Activated naive CD4-positive, alpha-beta T cell treated with Interleukin-2 at 50 U/mL for 16 hours (primary cell): ENCODE measurements at places on chromosomes 6 and 20.

GRCh38 chr6:72560721-72561593 lies 60.9 kb upstream of the KCNQ5 start:
- DNase-seq: no peak

DNA sequence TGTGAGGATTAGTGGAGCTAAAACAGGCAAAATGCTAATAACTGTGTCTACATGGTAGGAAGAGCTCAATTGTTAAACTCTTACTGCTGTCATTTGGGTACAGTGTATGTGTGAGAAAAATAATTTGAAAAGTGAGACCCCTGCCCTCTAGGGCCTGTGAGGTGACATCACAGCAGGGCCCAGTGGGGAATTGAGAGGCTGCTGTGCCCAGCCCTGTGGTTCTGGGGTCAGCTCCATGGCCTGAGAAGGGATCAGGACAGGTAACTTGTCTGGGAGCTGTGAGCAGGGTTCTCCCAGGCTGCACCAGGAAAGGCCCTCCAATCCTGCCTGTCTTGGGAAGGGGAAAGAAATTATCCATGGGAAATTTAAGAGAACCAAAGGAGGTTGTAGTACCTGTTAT lies 1.3 kb downstream of the SIRPB1 start:
- no peak for DNase-seq

DNA sequence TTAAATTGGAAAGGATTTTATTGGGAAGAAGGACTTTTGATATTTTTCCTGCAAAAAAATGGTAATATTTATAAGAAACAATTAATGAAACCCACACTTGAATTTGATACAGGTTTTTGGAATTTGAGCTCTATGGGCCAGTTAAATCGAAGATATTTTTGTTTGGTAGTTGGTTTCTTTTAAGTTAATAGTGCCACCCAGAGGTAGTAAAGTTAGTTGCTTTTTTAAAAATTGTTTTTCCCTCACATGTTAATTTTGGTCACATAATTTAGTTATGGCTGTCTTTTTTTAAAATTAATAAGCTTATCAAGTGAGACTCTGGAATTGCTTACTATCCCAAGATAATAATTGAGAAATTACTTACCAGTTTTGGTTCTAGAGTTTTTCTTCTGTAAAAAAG lies 7.1 kb downstream of the PRIM2 start:
- DNase-seq: no peak

DNA sequence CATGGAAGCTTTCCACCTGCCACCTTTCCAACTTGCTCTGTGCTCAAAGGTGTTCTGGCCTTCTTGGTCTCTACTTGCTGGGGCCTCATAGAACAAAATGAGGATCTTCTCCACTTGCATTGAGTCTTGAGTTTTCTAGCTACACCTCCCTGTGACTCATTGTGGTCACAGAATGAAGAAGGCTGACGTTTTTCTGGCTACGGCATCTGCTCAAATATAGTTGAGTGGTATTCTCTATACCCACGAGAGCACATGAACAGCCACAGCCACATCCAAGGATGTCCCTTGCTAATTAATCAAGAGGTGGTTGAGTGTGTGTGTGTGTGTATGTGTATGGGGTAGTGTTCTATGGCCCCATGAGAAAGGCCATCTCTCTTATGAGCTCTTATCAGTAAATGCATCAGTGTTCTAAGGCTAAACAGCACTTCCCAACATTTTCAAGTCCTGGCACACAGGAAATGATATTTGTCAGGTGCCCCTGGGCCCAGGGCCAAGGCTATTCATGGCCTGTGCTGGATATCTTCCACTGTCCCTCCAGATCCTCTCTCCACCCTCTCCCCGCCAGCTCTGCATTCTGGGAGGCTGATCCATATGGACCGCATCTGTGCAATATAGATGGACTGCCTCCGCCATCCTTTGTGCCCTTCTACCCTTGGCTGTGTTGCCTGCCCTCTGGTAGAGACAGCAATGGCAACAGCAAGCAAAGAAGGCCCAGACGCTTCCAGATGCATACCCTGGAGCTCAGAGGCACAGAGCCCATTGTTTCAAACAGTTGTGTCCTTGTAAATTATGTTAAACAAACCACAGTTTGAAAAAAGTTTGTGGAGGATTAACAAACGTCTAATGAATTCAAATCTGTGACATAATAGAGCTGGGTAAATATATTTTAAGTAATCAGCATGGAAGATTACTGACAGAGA lies 150.2 kb downstream of the LRFN2 start:
- DNase-seq: no peak

DNA sequence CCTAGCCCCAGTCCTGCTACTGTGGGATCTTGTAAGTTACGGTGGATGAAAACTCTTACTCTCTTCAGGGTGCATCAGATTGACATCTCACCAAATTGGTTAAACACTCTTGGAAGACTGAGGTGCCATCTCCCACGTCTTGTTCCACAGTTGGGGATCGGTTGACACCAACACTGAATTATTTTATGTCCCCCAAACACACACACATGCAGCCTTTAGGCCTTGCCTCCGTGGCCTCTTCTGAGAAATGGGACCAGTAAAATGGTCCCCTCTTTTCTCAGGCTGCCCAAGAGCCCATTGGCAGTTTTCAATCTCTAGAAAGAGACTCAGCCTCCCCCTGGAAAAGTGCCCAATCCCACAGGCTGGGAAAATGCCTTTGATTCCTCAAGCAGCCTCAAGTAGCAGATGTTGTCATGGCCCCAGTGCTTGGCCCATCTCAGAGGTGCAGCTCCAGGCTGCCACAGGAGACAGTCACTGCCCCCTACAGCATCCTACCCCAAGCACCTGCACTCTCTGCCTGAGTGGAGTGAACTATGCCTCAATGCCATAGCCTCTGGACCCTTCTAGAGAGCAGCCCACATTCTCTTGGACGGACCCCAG lies 163.9 kb downstream of the ANKRD60 start:
- no peak for DNase-seq

GRCh38 chr6:21438237-21438985 lies 155.1 kb upstream of the SOX4 start:
- peak; percentile 4 for DNase-seq

GRCh38 chr6:13494137-13494536 lies 6.7 kb upstream of the GFOD1 start:
- no peak for DNase-seq

- DNase-seq: peak; percentile 32
These were observed 75.7 kb upstream of the BHLHE23 start for GRCh38 chr20:63082308-63082938.

GRCh38 chr20:49803418-49803817 lies 9.2 kb upstream of the SLC9A8 start:
- DNase-seq: no peak

DNA sequence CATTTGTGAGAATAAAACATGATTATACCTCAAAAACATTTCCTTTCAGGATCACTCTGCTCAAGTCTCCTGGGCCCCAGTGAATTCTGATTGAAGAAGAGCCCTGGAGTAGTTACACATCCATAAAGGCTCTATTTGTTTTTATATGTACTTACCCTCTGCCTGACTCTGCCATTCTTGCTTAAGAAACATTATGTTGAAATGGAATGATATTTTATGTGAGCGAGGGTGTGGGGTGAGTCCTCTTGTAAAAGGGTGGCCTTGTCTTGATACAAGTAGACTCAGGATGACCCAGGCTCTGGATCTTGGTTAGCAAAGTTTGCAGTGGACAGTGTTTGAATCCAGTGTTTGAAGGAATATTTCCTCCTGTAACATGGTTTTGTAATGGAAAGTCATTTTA lies 215.4 kb upstream of the PREP start:
- no peak for DNase-seq
